ENCODE measurements at places on chromosomes 5 and 9.

DNA sequence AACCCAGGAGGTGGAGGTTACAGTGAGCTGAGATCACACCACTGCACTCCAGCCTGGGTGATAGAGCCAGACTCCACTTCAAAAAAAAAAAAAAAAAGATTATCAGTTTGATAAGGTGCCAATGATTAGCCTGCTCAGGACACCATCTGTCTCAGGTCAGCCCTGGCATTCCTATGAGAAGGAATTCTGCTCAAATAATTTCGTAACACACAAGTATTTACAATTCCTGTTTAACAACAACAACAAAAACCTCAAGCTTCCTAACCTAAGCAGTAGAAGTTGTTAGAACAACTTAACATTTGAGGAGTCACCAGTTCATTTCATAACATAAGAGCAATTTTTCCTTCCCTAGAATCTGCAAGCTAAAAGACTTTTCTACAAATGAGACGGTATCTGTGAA lies 85.0 kb downstream of the LHFPL2 start:
- DNase-seq: no peak

GRCh38 chr9:115633104-115633503 lies 515.1 kb upstream of the TNC start:
- DNase-seq: no peak

GRCh38 chr5:93044859-93045666 lies 536.0 kb downstream of the NR2F1-AS1 start:
- DNase-seq: no peak

DNA sequence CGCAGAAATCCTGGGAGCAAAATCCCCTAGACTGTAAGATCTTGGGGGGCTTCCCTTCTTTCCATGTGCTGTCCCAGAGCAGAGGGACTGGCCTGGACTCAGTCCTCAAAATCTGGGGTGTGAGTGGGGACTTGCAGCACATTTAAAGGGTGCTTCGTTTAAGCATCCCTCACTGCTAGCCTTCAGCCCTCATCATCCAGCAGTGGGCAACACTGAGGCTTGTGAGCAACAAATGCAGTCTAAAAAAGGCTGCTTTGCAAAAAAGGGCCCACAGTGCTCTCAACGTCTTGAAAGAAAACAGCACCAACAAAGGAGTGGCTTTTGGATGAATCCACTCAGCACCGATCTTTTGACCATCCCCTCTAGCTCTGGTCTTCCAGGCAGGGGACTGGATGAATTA lies 128.3 kb upstream of the TBC1D2 start:
- DNase-seq: no peak

GRCh38 chr9:77667151-77667550 lies 19.0 kb upstream of the GNA14 start:
- DNase-seq: no peak

- DNase-seq: no peak
Observed at GRCh38 chr5:151799407-151799806, 27.7 kb downstream of the G3BP1 start.

- no peak for DNase-seq
Observed at GRCh38 chr5:3508395-3508794, 87.2 kb upstream of the IRX1 start.

DNA sequence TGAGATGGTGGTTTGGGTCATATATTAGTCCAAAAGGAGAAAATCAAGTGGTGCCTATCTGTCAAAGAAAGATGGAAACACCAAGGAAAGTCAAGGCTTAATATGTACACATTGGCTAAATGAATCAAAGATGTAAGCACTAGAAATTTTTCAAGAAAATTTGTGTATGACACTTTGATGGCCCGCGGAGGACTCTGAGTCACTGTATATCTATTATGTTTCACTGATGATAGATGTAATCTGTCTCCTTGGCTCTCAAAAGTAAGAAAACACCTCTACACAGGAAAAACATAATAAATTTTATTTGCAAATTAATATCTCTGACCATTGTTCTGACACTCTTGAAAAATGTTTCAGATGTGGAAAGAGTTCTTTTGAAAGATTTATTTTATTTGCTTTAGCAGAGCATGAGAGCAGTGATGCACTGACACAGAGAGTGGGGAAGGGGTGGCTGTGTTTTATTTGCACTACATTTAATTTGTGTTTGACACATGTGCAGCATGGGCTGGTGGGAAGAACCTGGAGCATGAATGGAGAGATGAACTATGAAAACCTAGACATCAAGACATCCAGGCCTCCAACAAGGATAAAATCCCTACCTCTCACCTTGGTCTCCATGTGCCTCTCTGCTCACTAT lies 180.8 kb upstream of the GAS1 start:
- no peak for DNase-seq

DNA sequence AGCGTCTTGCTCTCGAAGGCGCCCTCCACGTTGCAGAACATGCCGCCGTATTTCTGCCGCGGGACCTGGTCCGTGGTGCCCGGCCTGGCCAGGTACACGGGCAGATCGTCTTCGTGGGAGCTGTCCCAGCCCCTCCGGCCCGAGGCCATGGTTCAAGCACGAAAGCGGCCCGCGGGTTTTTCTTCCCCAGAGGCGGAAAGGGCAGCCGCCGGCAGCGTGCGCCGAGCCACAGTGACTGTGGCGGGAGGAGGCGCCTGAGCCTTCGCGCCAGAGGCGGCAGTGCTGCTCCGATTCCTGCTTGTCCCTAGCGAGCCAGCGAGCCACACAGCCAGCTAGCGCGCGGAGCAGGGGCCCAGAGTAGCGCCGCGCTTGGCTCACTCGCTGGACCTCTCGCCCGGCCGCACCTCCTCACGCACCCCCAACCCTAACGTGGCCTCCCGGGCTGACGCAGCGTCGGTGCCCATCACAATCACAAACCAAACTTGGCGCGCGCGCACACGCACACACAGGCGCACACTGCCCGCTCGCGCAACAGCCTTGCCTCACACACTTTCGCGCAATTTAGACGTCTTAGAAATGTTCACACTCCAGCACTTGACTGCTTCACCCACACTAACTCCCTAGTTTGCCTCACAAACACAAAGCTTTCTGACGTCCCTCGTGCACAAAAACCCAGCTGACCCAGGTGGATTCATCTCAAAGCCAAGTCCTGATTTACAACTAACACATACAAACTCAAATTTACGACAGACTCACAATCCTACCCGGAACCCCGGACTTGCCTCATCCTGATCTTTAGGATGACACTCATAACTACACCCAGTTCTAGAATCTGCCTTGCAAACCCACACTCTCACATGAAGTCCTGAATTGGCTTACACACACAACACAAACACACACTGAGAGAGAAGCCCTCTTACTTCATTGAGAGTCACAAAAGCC lies at the start of gene DPYSL3:
Gene DPYSL3 (minus strand): TSS at position 359 of the 942 bp plus-strand sequence. CDS start 210 bp downstream, at position 149.
- peak; percentile 83 for DNase-seq

DNA sequence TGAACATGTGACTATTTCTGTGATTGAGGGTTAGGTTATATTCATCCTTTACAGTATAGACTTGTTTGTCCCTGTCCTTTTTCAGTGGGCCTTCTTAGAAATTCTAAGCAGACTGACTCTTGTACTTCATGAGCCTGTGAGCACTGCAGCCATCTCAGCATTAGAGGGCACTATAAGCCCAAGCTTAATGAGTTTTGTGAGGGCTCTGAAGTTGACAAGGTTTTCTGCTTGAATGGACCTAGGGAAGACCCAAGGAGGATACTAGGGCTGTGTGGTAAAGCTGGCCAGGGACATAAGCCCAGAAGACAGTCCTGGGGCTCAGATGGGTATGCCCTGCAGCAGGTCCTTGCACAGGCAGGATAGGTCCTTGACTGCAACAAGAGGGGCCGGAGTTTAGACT lies 126.5 kb downstream of the MRPS30 start:
- no peak for DNase-seq

DNA sequence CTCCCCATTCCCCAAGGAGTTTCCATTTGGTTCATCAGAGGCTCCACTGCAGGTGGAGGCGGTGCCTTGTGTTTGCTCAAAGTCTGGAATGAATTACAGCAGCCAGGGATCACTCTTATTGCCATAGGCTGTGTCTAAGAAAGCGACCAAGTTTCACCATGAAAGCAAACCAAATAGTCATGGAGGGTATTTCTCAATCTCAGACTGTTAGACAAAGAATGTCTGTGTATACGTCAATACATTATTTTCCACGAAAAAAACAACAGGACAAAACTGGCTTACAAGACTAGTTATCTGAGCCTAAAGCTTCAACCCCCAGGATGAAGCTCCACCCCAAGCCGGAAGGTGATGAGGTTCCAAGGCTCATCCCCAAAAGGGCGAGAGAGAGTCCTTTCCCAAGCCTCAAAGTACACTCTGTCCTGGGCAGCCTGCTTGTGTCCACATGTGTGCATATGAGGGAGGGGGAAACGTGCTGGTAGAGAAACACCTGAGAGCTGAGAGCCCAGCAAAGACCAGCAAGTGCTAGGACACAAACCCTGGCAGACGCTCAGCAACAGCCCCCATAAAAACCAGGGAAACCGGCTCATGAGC lies 4.3 kb downstream of the B4GALT1 start:
- DNase-seq: no peak

Measured in spleen (tissue), 13 donors.